ENCODE measurements at places on chromosomes 2 and 18.

GRCh38 chr2:4190548-4190947 lies 487.2 kb downstream of the DCDC2C start:
- no peak for DNase-seq

DNA sequence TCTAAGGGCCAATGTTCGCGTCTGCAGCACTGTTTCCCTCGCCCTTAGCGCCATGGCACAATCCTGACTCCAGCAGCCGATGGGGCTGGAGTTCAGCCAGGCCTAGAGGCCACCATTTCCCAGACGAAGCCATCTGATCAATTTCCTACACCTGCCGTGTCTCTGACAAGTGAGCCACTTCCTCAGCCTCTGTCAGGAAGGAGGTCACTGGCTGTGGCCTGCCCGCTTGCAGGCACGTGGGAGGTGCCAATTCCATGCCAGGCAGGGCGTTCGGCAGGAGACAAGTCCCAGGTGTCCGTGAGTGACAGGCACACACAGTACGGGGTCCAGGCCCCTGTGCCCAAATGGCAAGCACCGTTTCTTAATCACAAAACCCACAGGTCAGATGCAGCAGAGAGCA lies 234.5 kb downstream of the TWIST2 start:
- DNase-seq: no peak

- no peak for DNase-seq
Measured at GRCh38 chr18:55396267-55396905, 191.6 kb downstream of the TCF4 start.

- DNase-seq: no peak
Measured at GRCh38 chr2:158714420-158714819, 80.7 kb upstream of the DAPL1 start.

- DNase-seq: no peak
Measured at GRCh38 chr2:53260568-53260967, 507.0 kb upstream of the CHAC2 start.

DNA sequence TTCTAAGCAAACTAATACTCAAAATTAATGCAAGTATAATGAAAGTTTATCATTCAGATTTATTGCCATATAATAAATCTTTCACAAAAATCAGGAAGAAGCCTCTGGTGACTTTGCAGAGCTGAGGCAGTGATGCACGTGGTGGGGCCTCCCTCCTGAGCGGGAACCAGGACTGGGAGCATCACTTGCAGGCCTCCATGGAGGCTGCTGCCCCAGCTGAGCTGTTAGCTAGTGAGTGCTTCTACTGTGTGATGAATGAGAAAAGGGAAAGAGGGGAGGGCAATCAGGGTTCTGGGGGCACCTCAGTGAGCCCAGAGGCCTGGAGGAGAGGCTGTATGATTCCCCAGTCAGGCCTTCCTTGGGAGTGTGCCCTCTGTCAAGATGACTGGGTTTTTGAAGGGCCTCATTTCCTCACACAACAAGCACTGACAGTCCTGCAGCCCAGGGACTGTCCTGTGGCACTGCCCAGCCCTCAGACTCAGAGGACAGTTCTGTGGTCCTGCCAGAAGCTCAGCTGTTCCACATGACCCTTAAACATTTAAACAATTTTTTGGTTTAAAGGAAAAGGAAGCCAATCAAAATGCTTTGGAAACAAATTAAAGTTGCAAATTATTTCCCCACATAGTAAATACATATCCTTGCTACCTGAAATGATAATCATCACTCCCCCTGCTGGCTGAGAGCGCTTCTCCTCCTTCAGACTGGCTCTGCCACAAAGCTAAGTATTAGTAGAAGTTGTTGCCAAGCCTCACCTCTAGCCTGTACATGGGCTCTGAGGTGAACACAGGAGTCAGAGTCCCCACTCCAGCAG lies 90.9 kb upstream of the SMAD7 start:
- DNase-seq: peak; percentile 59

DNA sequence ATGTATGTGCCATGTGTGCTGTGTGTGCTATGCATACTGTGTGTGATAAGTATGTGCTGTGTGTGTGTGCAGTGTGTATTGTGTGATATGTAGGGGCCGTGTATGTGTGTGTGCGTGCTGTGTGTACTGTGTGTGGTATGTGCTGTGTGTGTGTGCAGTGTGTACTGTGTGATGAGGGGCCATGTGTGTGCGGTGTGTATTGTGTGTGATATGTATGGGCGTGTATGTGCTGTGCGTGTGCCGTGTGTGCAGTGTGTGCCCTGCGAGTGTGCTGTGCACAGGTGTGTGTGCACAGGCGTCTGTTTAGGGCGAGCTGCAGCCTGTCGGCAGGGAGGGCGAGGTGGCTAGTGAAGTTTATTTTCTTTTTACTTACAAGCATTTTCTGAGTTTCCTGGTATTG lies 16.1 kb downstream of the SNORC start:
- no peak for DNase-seq

GRCh38 chr18:32383050-32383819 lies 87.4 kb downstream of the GAREM1 start:
- peak; percentile 73 for DNase-seq

- DNase-seq: peak; percentile 33
Measured at GRCh38 chr2:27496357-27497287, at the start of gene GCKR. Gene GCKR, plus strand, starts transcription at chr2:27496839. Its CDS starts 66 bp downstream, at chr2:27496905.

DNA sequence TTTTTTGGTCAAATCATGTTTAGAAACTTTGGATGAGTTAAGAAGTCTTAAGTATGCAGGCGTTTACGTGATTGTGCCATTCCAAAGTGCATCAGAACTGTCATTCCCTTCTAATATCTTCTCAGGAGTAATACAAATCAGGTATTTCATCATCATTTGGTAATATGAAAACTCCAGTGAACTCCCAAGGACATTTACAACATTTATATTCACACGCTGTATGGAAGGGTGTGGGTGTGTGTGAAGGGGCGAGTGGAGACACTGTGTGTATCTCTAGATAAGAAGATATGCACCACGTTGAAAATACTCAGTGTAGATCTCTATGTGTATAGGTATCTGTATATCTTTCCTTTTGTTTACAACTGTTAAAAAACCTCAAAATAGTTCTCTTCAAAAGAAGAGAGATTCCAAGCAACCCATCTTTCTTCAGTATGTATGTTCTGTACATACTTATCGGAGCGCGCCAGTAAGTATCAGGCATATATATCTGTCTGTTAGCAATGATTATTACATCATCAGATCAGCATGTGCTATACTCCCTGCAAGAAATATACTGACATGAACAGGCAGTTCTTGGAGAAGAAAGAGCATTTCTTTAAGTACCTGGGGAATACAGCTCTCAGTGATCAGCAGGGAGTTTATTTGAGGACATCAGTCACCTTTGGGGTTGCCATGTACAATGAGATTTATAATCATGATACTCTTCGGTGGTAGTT lies 29.3 kb downstream of the COX7A2L start:
- DNase-seq: peak; percentile 21

GRCh38 chr18:27355308-27355707 lies 170.2 kb upstream of the CHST9 start:
- no peak for DNase-seq

- no peak for DNase-seq
Measured at GRCh38 chr2:169072163-169072925, 3.0 kb downstream of the DHRS9 start.

DNA sequence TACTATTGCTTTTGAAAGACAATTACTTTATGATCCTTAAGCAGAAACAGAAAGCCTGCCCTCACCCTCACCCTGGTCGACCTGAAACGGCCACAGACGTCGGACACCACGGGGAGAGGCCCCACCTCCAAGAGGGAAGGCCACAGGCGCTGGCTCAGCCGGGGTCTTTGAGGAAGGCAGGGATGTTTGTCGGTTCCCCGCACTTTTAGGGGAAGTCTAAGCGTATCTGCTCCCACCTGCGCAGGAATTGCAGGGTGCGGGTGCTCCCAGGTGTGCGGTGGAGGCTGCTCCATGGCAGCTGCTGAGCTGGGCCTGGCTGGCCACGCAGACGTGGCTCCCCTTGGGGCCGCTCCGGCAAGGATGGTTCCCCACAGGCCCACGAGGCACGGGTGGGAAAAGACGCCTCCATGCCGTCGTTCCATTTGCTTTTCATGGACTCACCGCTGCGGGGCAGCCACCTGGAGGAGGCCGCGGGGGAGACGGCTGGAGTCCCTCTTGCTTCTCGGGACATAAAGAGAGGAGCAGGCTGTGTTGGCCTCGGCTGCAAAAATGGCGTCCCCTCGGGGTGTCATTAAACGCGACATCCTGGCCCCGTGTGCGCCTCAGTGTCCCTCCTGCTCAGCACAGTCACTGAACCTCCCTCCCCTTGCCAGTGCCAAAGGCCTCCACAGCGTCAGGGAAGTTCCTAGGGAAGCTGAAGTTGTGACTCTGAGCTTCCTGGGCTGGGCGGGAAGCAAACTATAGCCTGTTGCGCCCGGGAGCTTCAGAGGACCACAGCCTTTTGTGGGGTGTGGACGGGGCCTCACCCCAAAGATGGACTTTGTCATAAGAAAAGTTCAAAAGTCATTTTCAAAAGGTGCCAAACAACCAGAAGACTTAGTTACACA lies 63.4 kb downstream of the NFATC1 start:
- no peak for DNase-seq

Measured in fibroblast of skin of scalp (primary cell).